Progenitor cell of endocrine pancreas (in vitro differentiated cells): ENCODE measurements at places on chromosomes 1 and 21. TPM values are rescaled to one million over a fixed set of nuclear protein-coding genes. Genes with fewer than 3 reads are reported as not detected.
A peak's percentile ranks its signal among the peaks of the same experiment; 100 is the strongest.

Gene EFNA3
- 9.0 and 10.5 TPM in 2 replicates for total RNA-seq

Gene DNAH14
- 71.7 and 77.7 TPM in 2 replicates for total RNA-seq

Gene FGR
- not detected in 2 replicates for total RNA-seq

GRCh38 chr21:41322496-41323382 lies 6.1 kb downstream of the FAM3B start:
- peaks cover 25% of the 10 kb centered on the region for H3K27me3 ChIP-seq
- peak overlapping the region; percentile 9 for H3K4me3 ChIP-seq
- DNase-seq, result peak; percentile 27
- H3K27ac ChIP-seq, result peak overlapping the region; percentile 86

GRCh38 chr1:208048904-208049303 lies 138.0 kb upstream of the CD34 start:
- peaks cover 15% of the 10 kb centered on the region for H3K27me3 ChIP-seq
- peaks cover 3% of the 10 kb centered on the region for H3K4me1 ChIP-seq
- H3K27ac ChIP-seq, result no peak overlapping the region
- peaks cover 16% of the 10 kb centered on the region for H3K36me3 ChIP-seq
- DNase-seq, result no peak
- H3K4me3 ChIP-seq, result no peak overlapping the region

DNA sequence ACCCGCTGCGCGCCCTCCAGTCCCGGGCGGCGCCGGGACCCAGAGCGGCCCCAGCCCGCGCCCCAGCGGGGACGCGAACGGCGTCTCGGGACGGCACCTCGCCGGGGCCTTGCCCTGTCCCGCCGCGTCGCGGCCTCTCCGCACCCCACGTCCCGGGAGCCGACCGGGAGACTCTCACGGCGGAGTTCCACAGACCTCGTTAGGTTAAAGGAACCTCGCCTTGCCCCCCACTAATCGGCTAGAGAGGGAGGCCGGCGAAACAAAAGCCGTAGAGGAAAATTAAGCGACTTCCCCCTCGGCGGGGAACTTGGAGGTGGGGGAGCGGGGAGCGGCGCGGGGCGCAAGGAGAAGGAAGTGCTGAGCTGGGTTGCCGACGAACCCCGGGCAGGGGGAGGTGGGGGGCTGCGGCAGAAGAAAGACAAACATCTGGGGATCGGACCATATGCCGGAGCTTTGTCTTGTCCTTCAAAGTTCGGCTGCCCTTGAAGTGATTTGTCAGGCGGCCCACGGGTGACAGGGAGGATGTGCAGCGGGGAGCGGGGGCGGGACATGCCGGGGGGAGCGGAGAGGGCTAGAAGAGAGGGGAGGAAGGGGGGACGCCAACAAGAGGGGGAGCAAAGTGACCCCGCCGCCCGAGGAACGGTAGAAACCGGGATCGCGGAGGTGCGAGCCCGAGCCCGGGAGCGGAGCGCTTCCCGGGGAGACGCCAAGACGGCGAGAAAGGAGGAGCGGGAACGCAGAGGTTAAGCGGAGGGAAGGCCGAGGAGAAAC lies 120.0 kb upstream of the RRP15 start:
- H3K27ac ChIP-seq, result peak overlapping the region; percentile 95
- H3K36me3 ChIP-seq, result no peaks in the 10 kb centered on the region
- H3K4me3 ChIP-seq, result peak overlapping the region; percentile 88
- peak; percentile 30 for DNase-seq

DNA sequence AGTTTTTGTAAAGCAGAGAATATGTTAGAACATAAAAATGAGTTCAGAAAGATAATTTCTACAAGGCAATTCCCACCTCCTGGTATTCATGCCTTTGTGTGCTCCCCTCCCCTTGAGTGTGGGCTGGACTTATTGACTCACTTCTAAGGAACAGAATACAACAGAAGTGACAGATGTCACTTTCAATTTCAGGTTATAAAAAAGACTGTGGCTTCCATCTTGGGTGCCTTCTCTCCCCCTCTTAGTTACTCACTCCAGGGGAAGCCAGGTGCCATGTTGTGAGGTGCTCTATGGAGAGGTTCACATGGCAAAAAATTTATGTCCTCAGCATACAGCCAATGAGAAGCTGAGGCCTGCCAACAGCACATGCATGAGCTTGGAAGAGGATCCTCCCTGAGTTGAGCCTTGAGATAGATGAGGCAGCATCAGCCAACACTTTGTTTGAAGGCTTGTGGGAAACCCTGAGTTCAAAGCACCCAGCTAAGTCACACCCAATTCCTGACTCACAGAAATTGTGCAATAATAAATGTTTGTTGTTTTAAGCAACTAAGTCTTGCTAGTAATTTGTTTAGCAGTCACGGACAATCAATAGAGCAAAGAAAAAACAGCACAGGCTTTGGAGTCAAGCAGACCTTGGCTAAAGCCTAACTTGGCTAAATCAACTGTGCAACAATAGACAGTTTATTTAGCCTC lies 73.5 kb upstream of the NGF start:
- H3K4me1 ChIP-seq, result peaks cover 8% of the 10 kb centered on the region
- no peak overlapping the region for H3K4me3 ChIP-seq
- H3K36me3 ChIP-seq, result no peaks in the 10 kb centered on the region
- DNase-seq, result no peak
- H3K27ac ChIP-seq, result no peak overlapping the region
